ENCODE measurements at places on chromosomes 13 and 19.

DNA sequence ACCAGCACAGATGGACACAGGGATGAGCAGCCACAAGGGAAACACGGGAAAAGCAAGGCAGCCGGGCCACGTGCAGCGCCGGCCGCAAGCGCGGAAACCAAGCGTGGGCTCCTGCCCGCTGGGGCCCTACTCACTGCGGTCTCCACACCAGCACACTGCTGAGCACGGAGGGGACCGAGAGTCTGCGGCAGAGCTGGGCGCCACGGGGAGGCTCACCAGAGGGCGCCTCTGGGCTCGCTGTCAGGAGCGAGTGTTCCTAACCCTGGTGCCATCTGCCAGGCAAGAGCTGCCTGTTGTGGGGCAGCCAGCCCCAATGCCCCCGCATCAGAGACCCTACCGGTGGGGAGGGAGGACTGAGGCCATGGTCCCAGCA lies 26.5 kb downstream of the MPND start:
- H3K4me1 ChIP-seq: peaks cover 48% of the 10 kb centered on the region
- no peaks in the 10 kb centered on the region for H3K27me3 ChIP-seq
- H3K27ac ChIP-seq: peak overlapping the region; percentile 77
- DNase-seq: peak; percentile 72
- peaks cover 5% of the 10 kb centered on the region for H3K36me3 ChIP-seq
- peak overlapping the region; percentile 75 for H3K4me3 ChIP-seq

- no peak for DNase-seq
- H3K27ac ChIP-seq: no peak overlapping the region
- H3K4me1 ChIP-seq: no peaks in the 10 kb centered on the region
- H3K4me3 ChIP-seq: no peak overlapping the region
- H3K27me3 ChIP-seq: no peaks in the 10 kb centered on the region
Measured at GRCh38 chr13:49356223-49356622, 87.6 kb downstream of the CAB39L start.

DNA sequence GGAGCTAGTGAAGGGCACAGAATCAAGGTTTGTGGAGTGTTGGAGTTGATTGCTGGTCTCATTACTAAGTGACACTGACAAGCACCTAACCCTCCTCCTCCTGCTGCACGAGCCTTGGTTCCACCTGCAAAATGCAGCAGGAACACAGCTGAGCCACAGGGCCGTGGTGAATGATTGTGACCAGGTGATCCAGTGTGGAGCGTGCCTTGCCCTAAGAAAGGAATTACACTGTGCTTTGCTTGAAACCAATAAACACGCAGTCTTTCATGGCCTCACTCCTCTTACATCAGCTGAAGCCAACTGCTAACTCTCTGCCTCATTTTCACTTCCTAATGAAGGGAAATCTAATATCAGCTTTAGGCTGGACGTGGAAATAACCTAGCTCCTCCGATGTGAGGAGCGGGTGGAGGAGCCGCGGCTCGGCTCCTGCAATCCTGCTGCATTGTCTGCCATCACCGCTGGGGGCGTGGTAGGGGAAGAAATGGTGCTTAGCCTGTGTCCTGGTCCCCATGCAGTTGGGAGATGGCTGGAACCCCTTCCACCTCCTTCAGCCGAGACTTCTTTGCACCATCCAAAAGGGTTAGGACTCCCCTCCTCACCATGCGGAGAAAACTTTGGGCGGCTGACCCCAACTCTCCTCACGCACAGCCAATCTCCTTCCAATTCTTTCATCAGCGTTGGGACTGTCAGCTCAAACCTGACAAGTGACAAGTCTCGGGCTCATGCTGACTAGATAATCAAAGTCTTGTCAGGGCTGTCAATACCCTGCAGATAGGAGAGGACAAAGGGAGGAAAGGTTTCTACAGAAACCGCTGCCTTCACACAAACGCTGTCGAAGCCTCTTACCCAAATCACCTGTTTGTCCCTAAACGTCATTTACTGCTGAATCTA lies 427.9 kb downstream of the ZNF536 start:
- H3K36me3 ChIP-seq: no peaks in the 10 kb centered on the region
- DNase-seq: no peak
- H3K4me3 ChIP-seq: no peak overlapping the region
- H3K4me1 ChIP-seq: no peaks in the 10 kb centered on the region
- H3K27ac ChIP-seq: no peak overlapping the region

DNA sequence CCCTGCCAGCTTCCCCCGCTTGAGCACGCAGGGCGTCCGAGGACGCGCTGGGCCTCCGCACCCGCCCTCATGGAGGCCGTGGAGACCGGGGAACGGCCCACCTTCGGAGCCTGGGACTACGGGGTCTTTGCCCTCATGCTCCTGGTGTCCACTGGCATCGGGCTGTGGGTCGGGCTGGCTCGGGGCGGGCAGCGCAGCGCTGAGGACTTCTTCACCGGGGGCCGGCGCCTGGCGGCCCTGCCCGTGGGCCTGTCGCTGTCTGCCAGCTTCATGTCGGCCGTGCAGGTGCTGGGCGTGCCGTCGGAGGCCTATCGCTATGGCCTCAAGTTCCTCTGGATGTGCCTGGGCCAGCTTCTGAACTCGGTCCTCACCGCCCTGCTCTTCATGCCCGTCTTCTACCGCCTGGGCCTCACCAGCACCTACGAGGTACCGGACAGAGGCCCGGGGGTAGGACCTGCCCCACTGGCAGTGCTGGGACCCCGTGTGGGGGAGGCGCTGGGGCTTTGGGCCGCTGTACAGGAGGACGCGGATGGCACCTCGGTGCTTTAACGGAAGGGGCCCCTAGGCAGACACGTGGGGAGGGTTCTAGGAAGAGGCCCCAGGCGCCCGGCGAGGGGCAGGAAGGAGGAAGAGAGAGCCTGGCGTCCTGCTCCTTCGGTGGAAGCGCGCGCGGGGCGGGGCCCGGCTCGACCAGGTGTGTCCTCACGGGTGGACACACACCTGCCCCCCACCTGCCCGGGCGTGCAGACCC lies 681 bp downstream of the SLC5A5 start:
- DNase-seq: no peak
- no peak overlapping the region for H3K27ac ChIP-seq
- H3K36me3 ChIP-seq: no peaks in the 10 kb centered on the region
- peak overlapping the region; percentile 61 for H3K4me3 ChIP-seq
- H3K27me3 ChIP-seq: no peaks in the 10 kb centered on the region

All from CD8-positive, alpha-beta memory T cell (primary cell).